Stimulated activated CD8-positive, alpha-beta memory T cell treated with anti-CD3 and anti-CD28 coated beads, Interleukin-7, amount 100 ng/mL, for 4 hours (primary cell): ENCODE measurements at places on chromosomes 12 and 14.
A peak's percentile ranks its signal among the peaks of the same experiment; 100 is the strongest.

GRCh38 chr14:106662936-106663550 is 1136.7 kb downstream of the TMEM121 start:
- no peak for DNase-seq

GRCh38 chr12:16949371-16949770 is 343.4 kb upstream of the LMO3 start:
- DNase-seq: no peak

DNA sequence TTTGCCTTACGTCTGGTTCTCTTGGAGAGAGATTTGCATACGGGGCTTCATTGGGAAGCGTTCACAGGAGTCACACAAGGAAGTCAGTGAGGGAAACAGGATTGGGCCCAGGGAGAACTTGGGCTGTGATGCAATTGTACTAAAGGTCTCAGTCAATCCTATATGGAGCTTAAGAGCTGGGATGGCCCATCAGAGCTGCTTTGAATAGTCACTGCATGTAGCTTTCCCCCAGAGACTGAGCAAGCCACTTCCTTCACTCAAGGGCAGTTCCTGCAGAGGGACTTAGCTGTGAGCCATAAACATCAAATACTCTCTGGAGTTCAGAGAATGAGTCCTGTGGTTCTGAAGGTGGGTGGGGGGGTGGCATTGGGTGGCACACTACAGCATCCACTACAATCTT is 605.4 kb downstream of the MED13L start:
- DNase-seq: no peak

DNA sequence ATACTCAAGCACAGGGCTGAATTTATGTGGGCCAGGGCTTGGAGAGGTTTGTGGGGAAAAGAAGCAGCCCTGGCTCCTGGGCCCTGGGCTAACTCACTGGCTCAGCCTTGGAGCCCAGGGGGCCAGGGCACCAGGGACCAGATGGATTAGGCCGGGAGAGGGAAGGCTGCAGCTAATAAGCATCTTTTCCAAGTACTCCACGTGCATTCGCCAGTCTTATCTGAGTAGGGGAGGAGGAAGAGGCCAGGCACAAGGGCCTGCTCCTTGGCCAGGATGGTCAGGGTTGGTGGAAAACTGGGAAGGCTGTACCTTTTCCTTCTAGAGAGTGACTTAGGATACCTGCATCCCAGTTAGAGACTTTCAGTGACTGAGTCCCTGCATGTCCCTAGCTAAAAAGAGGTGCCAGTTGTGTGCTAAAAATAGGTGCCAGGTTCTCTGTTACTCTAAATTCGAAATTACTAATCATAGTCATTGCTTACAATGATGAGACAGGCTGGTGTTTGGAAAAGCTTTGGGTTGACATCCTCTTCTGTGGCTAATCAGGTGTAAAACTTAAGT is 1.3 kb downstream of the GLRX5 start:
- DNase-seq: no peak

- no peak for DNase-seq
These were observed 16.2 kb downstream of the KRT80 start for GRCh38 chr12:52175371-52176350.

DNA sequence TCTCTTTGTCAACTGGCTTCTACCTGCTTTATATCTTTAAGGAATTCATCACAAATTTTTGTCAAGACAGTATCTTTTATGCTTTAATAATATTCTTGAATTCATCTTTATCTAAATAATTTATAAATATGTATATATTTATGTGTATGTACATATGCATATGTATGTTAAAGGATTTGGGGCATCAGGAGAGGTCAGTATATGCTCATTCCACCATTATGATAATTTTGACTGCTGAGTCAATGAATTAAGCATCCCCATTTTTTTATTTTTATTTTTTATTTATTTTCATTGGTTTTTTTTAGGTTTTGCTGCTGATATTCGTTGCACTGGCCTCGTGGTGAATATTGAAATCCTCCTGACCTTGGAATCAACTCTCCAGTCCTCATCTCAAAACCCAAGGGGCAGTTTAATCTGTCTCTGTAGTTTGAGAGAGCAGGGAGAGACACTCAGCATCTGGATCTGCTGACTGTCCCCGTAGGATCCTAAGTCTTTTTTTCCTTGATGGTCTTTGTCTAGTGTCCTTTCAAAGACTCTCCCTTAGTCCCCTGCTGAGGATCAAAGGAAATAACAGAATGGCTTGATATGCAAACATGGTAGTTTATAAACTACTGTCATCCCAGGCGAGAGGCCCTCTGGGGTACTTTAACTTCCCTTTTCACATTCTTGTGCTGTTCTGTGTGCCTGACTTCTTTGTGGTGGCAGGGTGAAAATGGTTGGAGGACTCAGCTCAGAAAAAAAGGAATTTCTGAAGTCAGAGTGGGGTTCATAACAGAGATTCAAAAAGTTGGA is 218.7 kb downstream of the DIO2 start:
- no peak for DNase-seq

DNA sequence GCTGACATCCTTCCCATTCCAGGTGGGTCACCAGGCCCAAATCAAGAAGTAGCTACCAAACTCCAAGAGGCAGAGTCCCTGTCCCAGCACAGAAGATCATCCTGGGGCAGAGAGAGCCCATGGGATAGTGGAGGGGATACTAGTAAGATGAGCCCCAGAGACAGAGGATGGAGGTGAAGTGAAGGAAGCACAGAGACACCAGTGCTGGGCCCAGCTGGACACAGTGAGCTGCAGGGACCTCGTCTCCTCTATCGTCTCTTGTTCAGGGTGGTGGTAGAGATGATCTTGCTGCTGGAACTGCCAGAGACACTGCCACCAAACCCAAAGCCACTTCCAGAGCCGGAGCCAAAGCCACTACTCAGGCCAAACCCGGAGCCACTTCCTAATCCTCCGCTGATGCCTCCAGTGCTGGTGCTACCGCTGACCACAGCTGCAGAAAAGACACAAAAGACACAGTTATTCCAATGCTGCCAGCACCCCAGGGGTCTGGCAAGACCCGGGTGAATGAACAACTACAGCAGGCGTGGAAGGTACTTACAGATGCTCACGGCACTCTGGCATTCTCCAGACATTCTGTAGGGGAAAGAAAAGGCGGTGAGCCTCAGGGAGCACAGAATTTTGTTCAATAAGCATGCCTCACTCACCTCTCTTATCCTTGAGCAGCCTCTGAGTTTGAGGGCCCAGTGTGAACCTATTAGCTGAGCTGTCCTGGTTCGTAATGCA is 6.9 kb downstream of the KRT4 start:
- DNase-seq: no peak

DNA sequence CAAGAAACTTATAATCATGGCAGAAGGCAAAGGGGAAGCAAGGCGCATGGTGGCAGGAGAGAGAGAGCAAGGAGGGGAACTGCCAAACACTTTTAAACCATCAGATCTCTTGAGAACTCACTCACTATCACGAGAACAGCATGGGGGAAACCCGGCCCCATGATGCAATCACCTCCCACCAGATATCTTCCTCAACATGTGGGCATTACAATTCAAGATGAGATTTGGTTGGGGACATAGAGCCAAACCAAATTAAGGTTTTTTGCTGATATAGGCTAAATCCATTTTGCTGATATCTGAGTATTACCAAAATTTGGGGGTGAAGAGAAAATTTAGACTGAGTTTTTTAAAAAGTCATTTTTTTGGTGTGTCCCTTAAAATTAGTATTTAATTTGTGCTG is 54.9 kb upstream of the TMX1 start:
- DNase-seq: no peak

DNA sequence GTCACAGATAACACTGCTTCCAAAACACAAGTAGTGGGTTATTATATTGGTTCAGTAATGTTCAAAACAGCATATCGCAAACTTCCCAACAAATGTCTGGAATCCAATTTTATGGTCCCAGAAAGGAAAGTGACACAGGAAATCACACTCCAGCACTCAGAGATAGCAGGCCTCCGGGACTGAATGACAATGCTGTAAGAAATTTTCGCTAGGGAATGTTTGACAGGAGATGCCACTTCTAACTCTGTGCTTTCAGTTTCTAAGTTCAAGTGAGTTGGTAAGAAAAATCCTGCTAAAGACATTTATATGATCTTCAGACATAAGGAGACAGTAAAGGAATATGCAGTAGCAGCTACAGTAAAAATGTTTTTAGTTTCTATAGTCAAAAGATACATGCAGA is 93.2 kb downstream of the SLC2A13 start:
- DNase-seq: no peak

GRCh38 chr12:46303039-46303666 is 34.3 kb upstream of the SLC38A1 start:
- peak; percentile 41 for DNase-seq

GRCh38 chr14:72318648-72319047 is 386.4 kb downstream of the RGS6 start:
- DNase-seq: no peak

DNA sequence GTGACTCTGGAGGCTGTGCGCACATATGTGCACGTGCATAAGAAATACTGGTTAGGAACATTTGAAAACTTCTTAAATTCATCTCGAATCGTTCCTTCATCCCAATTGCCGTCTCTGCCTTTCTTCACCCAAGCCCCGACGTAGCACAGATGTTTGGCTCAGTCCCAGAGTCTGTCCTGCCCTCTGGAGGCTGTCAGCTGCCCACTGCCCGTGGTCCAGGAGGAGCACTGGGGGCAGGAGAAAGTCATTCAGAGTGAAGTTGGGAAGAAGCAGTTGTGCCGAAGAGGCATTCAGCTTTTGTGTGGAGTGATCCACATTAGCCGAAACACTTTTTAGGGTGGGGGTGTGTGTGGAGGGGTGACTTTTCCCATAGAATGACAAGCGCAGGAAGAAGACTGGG is 124.9 kb downstream of the TSPAN9 start:
- DNase-seq: no peak

DNA sequence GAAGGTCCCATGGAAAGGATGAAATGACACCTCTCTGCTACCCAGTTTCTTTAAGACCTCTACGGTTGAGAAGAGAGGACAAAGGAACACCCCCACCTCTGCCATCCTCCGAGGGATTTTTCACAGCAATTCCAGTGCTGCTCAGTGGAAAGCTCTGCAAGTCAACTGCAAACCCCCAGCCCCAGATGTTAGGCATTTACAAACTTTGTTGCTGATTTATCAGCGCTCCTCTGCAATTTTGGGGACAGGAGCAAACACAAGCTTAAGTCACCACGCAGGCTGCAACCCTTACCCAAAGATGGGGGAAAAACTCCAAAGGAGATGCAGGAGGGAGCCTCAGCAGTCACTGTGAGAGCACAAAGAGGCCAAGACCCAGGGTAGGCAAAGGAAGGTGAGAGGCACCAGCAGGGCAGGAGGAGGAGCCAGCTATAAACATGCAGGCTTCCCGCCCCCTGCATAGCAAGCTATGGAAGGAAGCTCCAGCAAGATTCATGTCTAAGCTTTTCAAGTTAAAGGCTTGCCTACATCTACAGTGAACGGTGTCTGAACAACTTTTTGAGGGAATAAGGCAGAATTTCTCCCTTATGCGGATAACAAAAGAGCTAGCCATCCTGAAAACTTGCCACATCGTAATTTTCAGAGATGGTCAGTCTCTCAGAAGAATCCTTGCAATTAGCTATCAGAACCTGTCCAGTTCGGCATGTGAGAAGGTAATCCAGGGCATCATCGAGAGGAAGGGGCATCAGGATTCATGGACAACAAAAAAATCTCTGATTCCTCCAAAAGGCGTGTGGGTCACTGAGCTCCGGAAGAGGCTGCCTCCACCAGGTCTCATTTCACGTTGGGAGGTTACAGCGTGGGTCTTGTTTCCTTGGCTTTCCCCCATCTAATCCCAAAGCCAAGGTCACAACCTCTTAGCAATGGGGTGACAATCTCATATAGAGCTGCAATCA is 3.9 kb downstream of the CTDSP2 start:
- DNase-seq: no peak

- DNase-seq: no peak
These were observed 225.4 kb upstream of the KITLG start for GRCh38 chr12:88805692-88806091.

DNA sequence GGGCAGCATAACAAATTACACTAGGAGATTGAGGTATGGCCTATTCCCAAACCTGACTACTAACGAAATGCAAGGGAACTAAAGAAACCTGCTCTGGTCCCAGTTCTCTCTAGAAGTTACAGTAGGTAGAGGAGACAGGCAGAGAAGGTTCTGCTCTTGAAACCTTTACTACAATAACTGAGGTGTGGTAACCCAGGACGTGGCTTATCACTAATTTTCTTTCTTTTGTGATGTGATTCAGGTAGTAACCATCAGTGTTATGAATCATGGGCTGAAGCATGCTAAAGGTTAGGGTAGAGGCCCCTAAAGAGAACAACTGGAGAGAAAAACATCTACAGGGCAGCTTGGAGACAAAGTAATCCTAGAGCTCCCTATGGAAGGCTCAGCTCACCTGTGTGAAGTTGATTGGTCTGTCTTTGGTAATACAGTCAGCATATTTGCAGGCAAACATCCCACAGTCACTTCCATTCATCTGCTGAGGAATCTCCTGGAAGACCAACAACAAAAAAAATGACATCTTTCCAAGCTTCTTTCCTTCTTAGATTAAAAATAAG is 41.8 kb upstream of the COL2A1 start:
- DNase-seq: no peak

DNA sequence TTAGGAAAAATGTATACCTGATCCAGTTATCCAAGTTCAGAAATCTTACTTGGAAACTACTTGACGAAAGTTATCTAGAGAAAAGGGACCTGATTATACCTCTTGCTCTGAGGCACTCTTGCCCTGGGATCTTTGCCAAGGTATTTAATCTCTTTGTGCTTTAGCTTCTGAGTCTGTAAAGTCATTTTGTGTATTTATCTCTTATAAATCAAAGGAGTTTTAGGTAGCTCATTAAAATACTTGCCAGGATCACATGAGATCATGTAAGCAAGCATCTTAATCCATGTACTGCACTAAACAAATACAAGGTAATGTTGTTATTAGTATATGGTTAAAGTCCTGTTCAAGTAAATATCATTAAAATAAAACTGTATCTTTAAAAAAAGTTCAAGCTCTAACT is 147.5 kb downstream of the IPO8 start:
- no peak for DNase-seq

- no peak for DNase-seq
These were observed 27.5 kb downstream of the COX16 start for GRCh38 chr14:70332015-70332414.

DNA sequence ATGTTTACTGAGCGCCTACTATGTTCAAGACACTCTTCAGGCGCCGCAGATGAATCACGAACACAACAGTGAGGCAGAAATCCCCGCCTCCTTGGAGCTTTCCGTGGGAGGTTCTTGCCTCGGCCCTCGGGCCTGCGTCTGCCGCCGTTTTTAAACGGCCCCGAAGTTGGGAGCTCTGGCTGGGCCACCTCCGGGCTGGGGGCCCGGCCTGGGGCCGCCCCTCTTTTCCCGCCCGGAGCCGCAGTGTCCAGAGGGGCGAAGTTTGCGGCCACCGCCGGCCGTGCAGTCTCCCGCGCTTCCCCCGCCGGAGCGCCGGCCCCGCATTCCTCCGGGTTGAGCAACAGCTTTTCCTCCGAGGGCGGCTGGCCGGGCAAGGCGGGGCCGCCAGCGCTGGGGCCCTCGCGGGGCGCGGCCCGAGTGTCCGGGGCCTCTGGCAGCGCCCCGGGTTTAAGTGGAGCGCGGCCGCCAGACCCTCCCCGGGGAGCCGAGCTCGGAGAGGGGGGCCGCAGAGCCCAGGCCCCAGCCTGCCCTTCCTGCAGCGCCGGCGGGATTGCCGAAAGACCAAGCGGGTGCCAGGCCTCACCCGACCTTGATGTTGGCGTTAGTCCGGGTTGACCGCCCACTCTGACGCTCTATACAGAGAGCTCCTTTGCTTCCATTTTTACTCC is 18.7 kb upstream of the CTDSP2 start:
- peak; percentile 58 for DNase-seq

GRCh38 chr12:79897617-79898016 is 37.3 kb downstream of the PPP1R12A start:
- DNase-seq: no peak
